ENCODE measurements at places on chromosomes 1 and 21.
A peak's percentile ranks its signal among the peaks of the same experiment; 100 is the strongest.

GRCh38 chr1:114345930-114346479 lies 165.0 kb downstream of the TRIM33 start:
- peak; percentile 5 for DNase-seq

- no peak for DNase-seq
These were observed 139.5 kb downstream of the GRIK3 start for GRCh38 chr1:36894824-36895223.

DNA sequence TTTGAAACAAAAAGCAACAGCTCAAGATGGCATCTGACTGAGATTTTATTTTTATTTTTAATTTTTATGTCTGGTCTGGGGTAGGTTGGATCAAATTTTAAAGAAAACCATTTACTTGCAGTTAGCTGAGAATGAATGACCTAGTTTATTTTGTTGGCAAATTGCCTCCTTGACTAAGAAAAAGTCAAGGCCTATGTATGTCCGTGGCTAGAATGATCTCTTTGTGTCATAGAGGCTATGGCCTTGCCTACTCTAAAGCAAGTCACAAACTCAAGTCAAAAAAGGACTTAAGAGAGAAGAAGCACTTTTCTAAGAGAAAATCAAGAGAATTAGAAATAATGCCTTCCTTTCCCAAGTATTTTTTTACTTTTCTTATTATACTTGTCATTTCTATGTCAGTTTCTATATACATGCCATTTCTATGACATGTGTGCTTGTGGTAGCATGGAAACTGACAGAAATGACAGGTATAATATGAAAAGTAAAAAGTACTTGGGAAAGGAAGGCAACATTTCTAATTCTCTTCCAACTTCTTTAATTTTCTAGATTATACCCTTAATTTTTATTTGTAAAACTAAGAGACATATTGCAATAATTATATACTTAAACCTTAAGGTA lies 136.7 kb downstream of the CENPF start:
- no peak for DNase-seq

DNA sequence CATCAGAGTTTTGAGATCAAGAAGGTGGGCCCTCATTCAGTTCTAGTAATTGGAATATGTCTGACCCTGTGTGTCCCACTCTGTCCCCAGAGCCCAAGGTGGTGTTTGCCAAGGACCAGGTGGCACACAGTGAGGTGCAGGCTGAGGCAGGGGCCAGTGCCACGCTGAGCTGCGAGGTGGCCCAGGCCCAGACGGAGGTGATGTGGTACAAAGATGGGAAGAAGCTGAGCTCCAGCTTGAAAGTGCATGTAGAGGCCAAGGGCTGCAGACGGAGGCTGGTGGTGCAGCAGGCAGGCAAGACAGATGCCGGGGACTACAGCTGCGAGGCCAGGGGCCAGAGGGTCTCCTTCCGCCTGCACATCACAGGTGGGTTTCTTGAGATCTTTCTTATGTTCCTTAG lies 35.2 kb downstream of the OBSCN start:
- no peak for DNase-seq

GRCh38 chr1:93488207-93488606 lies 40.3 kb downstream of the FNBP1L start:
- DNase-seq = no peak

- DNase-seq = no peak
These were observed 26.4 kb upstream of the DARS2 start for GRCh38 chr1:173798078-173798477.

DNA sequence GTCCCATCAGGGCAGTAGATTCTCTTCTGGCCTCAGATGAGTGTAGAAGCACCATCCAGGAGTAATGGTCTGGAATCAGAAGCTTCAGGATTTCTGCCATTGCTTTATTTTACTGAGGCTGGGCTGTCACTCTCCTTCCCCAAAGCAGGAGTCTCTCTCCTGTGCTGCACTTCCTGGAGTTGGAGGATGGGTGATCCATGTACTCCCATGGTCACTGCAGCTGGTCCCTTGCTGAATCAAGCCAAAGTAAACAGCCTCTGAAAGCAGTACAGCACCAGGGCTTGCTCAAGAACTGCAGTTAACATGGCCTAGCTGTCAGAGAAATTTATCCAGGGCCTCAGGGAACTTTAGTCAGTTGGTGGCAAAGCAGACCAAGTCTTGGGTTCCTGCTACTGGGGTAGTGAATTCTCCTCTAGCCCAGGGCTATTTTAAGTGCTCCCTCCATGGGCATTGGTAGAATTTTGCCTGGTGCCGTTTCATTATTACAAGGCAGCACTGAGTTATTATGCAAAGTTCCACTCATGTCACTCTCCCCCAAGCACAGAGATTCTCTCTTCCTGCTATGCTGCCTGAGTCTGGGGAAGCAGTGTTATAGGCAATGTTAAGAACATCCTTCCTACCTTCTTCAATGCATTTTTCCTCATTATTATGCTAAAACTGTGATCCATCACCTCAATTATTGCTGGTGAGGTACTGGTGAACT lies 29.5 kb downstream of the DRAM2 start:
- DNase-seq = no peak

DNA sequence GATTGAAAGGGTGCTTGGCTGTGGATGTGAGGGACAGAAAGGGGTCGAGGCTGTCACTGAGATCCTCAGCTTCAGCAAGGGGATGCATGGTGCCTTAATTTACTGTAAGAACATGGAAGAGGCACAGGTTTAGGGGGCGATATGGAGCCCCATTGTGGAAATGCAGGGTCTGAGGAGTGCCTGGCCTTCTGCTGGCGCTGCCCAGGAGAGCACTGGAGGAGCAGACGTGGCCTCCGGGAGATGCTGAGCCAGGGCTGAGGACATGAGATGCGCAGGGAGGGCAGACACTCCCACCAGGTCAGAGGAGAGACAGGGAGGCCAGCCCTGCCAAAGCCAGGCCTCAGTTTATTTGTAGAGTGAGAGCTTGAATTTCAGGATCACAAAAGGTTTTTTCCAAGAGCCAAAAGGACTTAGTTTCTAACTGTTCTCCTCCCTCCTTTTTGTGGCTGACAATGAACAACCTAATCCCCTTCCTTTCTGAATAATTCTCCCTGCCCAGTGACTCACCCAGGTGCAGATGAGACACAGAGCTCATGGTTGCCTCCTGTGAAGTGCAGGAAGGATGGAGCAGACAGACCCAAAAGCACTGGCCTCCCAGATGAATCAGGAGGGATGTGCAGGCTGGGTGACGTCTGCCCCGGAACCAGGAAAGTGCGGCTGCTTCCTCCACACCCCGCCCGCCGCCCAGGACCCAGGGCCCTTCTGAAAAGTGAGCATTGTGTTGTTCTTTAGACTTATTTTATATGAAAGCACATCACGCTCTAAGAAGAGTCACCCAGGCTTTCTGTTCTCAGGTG lies 73.0 kb upstream of the TMPRSS2 start:
- no peak for DNase-seq

- no peak for DNase-seq
These were observed 181.6 kb downstream of the RASAL2 start for GRCh38 chr1:178275553-178275952.

DNA sequence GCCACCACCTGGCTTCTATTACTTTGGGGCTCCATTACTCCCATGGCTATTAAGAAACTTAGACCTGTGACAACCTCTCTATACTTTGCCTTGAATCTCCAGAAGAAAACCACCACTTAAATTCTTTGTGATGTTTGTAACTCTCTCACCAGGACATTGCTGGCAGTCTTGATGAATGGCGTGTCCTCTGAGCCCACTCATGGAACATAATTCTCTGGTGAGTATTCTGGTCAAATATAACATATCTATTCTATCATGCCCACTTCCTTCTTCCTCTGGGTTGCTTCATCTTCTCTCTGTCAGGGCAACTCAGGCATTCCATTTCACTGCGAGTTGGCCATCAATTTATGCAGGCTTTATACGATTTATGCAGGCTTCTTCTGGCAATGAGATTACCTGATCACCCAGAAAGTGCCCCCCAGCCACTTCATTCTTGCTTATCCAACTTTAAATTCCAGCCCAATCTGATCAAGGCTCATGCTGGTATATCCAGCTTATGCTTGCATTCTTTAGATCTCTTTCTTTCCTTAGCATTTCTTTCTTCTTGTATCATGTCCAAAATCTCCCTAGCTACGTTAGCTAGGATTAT lies 112.0 kb upstream of the CHRM3 start:
- no peak for DNase-seq

GRCh38 chr1:65623895-65624294 lies 168.8 kb upstream of the PDE4B start:
- DNase-seq = no peak

DNA sequence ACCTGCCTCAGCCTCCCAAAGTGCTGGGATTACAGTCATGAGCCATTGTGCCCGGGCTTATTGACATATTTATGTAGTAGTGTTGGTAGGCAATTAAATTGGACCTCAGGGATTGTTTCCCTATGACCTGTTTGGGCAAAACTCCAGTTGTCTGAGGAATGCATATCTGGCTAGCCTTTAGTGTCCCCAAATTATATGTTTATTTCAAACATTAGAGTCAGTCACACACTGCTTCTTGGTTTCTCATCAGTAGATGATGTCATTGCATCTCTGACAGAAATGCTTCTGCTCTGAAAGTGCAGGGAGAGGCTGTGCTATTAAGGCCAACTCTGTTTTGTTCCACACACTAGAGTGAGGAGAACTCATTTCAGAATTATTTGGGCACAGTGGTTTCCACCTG lies 12.5 kb downstream of the PIP5K1A start:
- no peak for DNase-seq

DNA sequence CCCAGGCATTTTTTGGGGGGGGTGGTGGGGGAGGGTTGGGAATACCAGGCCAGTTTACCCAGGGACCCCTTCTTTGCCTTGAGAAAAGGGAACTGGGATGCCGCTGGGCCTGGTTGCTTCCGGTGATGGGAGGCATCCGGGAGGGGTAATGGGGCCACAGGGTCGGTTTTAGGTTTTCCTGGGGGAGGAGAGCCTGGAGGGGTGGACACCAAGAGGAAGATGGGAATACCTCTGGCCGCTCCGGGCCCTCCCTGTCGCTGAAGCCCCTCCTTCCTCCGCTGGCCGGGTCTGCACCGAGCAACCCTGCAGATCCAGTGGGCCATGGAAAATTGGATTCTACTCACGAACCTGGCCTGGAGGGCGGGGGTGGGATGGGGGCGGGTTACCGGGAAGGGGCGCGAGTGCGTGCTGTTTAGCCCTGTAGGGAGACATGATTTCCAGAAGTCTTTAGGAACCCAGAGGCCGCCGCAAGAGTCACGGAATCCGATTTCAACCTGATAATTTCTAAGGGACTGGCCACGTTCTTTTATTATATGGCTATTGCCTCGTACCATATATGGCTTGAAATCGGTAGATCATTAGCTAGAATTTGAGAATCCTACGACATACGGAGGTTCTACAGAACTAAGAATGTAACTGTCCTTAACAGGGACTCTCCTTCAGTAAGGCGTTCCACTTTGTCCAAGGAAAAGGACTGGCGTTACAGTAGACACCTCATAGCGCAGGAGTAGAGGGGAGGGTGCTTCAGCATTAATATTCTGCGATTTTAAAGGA lies 749 bp downstream of the AKIRIN1 start:
- DNase-seq = peak; percentile 21

DNA sequence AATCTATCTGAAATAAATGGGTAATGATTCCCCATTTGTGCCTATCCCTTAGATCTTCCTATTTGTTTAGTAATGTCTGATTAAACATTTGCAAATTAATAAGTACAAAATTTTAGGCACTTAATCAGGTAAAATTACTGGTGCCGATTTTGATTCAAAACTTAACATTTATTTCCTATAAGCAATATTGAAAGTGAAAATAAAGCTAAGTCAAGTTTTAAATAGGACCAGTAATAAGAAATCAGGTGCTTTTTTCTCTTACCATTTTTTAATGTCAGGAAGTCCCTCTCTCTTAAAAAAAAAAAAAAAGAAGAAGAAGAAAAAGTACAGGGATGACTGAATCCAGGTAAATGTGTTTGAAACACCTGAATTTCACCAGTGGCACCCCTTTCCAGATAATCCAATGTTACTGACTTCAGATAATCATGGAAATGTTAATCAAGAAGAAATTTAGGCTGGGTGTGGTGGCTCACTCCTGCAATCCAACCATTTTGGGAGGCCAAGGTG lies 836 bp upstream of the GBP4 start:
- DNase-seq = no peak

DNA sequence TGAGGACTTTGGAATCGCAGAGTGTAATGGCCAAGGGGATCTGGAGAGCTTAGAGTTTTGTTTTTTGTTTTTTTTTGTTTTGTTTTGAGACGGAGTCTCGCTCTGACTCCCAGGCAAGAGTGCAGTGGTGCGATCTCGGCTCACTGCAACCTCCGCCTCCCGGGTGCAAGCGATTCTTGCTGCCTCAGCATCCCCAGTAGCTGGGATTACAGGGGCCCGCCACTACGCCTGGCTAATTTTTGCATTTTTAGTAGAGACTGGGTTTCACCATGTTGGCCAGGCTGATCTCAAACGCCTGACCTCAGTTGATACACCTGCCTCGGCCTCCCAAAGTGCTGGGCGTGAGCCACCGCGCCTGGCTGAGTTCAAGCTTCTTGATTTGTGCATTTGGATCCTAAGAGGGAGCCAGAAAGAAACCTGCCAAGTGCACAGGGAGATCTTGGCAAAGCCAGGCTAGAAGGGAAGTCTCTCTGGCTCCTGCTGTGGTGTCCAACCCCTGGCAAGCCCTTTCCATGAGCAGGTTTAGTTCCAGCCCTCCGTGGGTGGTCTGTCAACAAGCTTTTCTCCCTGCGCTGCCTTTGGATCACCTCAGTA lies 852 bp downstream of the FAAH start:
- no peak for DNase-seq

- DNase-seq = no peak
These were observed 256.1 kb upstream of the DPYD start for GRCh38 chr1:98176936-98177335.

DNA sequence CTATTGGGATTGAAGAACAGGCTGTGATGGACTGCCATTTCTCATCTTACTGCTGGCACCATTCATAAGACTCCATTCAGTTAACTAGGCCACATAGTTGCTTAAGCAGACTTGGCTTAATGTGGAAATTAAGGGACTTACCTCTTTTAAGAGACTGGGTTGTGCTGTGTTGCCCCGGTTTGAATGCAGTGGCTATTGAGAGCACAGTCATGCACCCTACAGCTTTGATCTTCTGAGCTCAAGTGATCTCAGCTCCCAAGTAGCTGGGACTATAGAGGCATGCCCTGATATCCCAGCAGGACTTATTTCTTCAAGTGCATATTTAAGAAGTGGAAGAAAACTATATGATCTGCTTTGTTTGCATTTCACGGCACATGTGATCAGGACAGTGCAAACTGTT lies 181.1 kb downstream of the RASAL2 start:
- no peak for DNase-seq

DNA sequence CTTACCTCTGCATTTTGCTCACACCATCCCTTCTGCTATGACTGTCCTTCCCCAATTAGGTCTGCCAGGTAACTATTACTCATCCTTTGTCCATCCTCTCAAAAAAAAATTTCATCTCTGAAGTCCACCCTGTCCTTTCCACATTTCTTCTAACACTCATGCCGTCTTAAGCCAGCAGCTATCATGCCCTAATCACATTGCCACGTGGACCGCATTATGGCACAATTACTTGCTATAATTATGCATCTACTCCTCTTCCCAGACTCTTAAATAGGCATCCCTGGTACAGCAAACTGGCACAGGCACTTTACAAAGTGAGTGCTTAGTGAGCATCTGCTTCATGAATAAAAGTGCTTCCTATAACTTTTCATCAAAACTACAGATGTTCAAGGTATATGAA lies 295.4 kb upstream of the ESRRG start:
- no peak for DNase-seq

- DNase-seq = no peak
These were observed 18.5 kb upstream of the SAMD11 start for GRCh38 chr1:905071-905749.

- peak; percentile 24 for DNase-seq
These were observed 9.0 kb upstream of the RHBG start for GRCh38 chr1:156359973-156360372.

GRCh38 chr1:40151457-40152079 lies 9.6 kb upstream of the RLF start:
- no peak for DNase-seq

GRCh38 chr1:223549740-223550139 lies 115.8 kb downstream of the CAPN8 start:
- no peak for DNase-seq
